Stimulated activated CD4-positive, alpha-beta T cell treated with anti-CD3 and anti-CD28 coated beads, Interleukin-4, amount 100 ng/mL, for 48 hours (primary cell): ENCODE measurements at places on chromosomes 7 and 10.
A peak's percentile ranks its signal among the peaks of the same experiment; 100 is the strongest.

DNA sequence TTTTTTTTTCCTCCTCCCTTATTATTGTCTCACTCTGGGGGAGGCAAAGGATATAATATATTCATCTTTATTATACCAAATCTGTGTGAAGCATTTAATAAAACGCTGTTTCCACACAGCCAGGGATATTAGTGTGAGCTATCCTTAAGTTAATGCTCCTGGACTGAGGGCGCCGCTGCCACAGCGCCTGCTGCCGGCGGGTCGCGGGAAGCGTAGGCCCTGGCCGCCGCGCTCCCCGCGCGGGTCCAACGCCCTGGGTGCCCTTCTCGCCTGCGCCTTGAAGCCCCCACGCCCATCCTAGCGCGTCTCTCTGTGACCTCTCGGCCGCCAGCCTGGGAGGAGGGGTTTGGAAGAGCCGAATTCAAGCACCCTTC lies 9.5 kb upstream of the LBX1 start:
- no peak for DNase-seq

- no peak for DNase-seq
Observed at GRCh38 chr10:78309536-78310237, 276.0 kb downstream of the RPS24 start.

DNA sequence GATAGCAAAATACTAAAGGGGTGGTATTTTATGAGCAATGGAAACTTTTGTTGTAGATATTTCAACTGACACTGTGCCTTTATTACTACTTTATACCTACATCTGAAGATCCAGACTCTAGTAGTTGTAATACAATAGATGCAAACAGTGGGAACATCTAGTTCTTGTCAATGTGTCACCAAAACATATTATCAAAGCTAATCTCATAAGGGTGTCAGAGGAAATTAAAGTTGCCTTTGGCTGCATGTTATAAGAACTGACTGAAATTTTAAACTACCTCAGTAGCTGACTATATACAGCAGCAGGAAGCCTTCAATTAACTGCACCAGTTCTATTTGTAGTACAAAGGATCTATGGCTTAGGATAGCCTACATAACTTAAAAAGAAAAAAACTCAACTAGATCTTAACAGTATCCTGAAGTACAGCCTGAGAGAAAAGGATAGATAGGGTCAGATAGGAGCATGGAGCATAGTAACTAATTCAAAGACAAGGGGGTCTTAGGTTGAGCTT lies 30.9 kb downstream of the HDAC9 start:
- DNase-seq, result no peak

- no peak for DNase-seq
Observed at GRCh38 chr7:27181795-27182275, 3.2 kb downstream of the HOXA11 start.

- DNase-seq, result peak; percentile 17
Observed at GRCh38 chr10:124225467-124226270, 132.3 kb upstream of the CHST15 start.

GRCh38 chr10:15720635-15721287 lies 1.0 kb upstream of the ITGA8 start:
- DNase-seq, result no peak

DNA sequence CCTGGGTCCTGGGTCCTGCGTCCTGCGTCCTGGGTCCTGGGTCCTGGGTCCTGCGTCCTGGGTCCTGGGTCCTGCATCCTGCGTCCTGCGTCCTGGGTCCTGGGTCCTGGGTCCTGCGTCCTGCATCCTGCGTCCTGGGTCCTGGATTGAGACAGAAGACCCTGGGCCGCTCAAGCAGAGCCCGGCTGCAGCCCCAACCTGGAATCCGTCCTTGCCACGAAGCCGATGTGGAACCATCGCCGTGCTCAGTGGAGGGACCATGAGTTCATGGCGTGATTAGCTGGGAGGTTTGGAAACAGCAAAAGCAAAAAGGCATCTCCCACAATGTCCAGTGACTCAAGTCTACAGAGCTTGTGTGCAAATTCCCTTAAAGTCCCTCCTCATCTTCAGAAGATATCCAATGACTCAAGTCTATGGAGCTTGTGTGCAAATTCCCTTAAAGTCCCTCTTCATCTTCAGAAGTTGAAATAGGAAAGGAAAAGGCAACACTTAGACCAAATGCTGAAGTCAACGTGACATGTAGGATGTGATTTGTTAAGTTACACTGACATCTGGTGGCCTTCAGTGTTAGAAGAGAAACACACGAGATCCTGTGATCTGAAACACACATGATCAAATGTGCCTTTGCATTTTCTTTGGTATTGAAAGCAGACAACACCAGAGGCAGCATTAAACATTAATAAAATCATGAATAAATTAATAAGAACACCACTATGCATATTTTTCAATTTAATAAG lies 179.9 kb downstream of the PTPRN2 start:
- no peak for DNase-seq
